Cardiac septum (tissue), 1 donor: ENCODE measurements at places on chromosomes 12 and 14. TPM values are rescaled to one million over a fixed set of nuclear protein-coding genes. Genes with fewer than 3 reads are reported as not detected.
A peak's percentile ranks its signal among the peaks of the same experiment; 100 is the strongest.

DNA sequence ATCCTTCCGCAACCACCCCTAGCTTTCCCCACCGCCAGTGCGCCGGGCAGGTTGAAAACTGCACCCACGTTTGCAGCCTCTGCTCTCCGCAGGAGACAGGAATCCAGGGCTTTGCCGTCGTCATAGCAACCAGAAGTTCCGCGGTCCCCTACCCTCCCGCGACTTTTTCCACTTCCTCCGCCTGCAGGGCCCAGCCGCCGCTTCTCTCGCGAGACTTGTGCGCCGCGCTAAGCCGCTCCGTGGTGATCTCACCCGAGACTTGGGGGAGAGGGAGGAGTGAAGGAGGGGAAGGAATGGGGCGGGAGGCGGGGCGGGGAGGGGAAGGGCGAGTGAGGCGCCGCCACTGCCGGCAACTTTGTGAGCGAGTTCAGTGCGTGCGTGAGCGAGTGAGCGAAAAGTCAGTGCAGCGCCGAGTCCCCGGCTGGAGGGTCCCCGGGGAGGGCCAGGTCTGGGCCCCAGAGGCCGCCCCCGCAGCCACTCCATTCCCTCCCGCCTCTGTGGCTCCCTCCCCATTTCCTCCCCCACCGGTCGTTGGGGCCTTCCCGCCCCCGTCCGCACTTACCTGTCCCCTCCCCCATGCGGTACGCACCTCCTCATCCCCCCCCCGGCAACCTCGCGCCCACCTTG is 413.0 kb downstream of the PCNX1 start:
- DNase-seq: peak; percentile 99

GRCh38 chr12:94308612-94309011 is 151.1 kb downstream of the CEP83 start:
- DNase-seq: no peak

DNA sequence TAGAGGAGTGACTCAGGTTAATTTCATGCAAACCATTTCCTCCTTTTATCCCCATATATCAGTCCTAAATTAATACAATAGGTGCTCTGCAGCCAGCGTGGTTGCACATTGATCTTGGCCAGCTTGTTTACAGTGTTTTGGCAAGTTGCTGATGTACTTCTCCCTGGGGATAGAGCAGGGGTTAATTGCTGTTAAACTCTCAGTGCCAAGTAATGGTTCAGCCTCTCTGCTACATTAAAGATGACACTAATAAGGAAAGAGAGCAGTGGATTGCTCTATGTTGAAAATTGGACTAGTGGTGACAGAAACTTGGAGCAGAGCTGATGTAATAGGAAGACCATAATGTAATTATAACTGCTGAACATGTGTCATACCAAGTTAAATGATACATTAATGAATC is 717.5 kb downstream of the RERGL start:
- DNase-seq: no peak

DNA sequence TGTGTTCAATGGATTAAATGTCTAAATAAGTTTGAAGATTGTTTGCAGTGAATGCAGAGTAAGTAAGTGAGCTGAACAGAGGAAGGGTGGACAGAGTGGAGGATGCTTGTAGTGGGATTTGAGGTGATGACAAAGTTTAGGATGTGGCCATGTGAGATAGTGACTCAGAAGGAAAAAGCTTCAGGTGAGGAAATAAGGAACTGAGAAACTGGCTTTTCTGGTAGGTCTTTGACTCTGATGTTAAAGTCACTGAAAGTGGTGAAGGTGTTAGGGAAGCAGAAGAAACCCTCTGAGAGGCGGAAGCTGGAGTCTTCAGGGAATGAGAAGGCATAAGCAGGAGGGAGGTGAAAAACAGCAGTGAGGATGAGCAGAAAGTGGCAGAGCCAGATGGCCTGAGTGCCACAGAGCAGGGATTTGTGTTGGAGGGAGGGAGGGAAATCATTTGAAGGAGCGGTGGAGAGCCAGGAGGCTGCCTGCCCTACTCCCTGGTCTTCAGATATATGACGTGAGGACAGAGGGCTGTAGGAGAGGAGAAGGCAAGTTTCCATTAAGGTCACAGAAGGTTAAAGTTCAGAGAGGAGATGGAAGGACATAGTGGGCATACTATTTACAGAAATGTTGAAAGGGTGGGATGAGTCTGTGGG is 24.8 kb downstream of the RGS6 start:
- no peak for DNase-seq

- no peak for DNase-seq
Observed at GRCh38 chr12:19129122-19129485, 429 bp upstream of the PLEKHA5 start.

DNA sequence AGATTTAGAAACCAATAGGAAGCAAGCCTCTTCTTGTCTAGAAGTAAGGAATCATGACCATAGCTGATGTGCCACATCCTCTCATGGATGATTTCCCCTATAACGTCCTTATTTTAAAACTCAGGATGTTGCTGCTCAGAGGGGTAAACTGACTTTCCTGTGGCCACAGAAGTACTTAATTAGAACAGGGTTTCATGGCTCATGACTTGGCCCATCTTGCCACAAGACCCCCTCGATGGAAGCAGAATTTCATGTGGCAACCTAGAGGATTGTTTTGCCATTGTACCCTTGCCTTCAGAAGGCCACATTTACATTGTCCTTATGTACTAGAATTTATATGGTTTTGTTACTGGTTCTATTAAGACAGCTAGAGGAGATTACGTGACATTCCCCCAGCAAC is 173.5 kb upstream of the PELI2 start:
- no peak for DNase-seq

DNA sequence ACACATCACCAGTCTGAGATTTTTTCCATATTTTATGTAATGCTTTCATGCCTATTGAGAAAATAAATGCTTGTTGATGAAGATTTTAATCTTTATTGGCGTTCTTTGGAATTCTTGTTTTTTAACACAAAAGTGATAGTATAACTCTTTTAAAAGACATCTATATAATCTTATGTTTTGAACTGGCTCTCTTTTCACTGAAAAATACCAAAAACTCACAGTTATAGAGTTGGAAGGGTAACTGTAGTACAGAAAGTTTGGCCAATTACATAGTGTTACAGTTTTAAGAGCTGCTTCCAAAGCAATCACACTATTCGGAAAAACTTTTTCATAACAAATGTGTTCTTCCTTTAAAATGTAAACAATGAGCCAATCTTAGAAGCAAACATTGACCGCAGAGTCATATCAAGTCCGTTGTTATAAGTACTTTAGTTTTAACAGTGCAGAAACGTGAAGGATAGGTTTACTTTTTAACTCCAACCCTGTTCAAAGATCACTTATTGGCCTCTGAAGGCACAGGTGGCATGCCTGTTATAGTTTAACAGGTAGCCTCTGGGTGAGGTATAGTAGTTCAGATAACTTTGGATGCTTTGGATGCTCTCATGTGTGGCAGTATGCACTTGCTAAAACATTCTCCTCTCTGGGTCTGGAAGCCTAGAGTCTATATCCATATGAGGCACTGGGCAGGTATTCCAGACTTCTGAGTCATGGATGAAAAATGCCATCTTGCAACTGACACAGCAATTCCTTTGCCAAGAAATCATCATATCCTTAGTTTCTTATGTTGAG is 12.1 kb upstream of the NTN4 start:
- no peak for DNase-seq

DNA sequence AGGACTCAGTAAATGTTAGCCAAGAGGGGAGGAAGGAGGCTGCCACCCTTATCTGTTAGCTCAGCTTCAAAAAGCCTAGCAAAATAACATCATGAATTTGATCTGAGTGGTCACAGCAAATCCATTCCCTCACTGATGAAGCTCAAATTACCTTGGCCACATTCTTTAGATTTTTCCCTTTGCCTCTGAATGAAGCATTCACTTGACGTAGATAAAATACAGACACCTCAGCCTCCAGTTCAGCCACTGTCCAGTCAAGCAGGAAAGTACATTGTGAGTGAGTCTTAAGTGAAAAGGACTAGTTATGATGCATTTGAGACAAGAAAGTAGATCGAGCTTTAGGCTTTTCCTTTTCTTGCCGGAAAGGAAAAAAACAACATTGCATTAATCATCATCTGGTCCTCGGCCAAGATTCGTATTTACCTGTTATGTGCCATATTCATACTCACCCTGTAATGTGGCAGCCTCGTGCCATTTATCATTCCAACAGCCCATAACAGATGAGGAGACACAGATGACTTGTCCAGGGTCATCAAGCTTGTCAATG is 146.5 kb downstream of the ETV6 start:
- DNase-seq: no peak

DNA sequence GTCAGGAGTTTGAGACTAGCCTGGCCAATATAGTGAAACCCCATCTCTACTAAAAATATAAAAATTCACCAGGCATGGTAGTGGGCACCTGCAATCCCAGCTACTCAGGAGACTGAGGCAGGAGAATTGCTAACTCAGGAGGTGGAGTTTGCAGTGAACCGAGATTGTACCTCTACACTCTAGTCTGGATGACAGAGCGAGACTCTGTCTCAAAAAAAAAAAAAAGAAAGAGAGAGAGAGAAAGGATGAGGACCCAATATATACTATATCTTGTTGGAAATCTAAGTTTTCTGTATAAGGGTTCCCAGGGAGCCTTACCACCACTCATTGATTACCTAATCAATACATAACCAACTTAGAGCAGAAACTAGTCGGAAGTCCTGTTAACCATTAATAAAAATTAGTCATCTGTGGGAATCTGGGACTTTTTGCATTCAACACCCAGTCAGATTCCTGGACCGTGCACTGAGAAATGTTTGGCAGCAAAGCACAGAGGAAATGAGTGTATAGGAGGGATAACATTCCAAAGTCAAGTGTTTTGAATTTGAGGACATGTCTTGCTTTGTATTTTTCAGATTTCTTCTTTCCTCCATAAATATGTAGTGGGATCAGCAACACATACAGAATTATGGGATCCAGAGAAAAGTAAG is 44.8 kb upstream of the NR2C1 start:
- DNase-seq: no peak

GRCh38 chr12:107990325-107990724 is 138.8 kb upstream of the WSCD2 start:
- DNase-seq: no peak

DNA sequence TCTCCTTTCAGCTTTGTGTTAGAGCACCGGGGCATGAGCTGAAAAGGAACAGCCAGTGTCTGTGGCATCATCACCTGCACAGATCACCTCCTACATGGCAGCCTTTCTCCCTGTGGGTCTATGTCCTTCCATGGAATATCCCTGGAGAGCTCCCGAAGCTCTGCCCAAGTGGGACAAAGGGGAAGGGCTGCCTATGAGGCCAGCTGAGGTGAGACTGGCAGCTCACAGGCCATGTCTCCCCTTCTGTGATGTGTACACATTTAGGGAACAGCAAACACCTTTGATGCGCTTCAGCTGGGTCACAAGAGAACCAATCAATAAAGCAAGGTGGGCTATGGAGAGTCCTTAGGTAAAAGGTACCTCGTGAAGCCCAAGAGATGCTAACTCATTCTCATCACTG is 4.1 kb downstream of the PROX2 start:
- no peak for DNase-seq

DNA sequence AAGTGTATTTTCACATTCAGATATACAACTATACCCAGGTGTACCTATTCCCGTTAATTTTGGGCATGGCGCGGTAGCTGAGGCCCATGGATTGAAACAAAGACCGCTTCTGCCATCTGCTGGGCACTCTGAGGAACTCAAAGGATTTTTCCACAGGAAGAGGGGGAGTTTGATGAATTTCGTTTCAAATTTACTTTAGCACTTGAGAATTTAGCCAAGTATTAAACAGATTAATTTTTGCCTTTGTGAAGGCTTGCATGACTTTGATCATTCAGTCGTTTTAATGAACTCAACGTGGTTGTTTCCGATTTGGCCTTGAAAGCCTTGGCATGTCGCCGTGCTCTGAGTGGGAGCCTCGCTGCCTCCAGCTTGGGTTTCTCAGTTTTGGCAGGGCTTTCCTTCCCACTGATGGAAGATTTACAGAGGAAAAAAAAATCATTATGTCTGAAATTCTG is 153.2 kb upstream of the DDHD1 start:
- no peak for DNase-seq

DNA sequence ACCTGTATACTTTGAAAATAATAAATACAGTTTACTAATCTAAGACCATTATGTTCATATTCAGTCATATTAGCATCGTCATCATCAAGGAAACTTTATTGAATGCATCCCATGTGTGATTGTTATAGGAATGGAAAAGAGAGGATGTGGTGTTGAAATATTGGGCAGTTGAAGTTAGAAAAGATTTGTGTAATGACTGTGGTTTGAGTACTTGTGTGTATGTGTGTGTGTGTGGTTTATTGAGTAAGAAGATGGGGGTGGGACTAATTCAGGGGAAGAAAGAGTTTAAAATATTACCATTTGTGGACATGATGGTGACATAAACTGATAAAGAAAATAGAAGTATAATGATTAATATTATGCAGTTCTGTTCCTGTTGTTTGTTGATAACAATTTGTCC is 238.7 kb upstream of the SEL1L start:
- DNase-seq: no peak

DNA sequence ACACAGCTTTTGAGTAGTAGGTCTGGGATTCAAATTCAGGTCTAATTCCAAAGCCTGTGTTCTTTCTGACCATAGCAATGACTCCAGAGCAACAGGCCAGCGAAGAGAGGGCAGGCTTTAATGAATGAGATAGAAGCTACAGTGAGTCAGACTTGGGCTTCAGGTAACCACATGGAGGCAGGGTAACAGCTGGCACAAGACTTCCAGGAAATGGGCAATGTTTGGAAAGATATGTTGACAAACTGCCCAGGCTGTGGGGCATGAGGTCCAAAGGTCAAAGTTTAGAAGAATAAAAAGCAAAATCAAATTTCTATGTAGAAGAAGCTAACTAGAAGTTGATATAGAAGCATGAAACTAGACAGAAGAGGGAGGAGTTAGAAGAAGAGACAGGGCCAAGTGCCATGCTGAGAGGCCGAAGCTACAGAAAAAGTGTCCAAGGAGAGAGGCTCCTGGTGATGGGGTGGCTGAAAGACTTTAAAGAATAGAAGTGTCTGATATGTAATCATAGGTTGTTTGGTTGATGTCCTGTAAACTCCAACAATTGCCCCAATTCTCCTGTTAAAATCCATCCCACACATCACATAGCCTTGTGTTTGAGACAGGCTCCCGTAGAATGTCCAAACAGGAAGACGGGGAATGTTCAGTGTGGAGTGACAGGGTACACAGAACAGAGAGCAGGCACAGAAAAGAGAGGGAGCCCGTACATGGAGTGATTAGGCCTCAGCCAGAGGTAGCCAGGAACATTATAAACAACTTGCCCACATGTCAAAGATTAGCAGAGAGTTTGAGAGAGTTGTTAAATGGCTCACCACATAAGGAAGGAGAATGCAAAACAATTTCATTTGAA is 384.7 kb downstream of the CCDC91 start:
- no peak for DNase-seq

The HOXC11 gene
- not detected for total RNA-seq

The OR4K13 gene
- not detected for total RNA-seq

The ZNF10 gene
- total RNA-seq: 8.0 TPM

The CTDSP2 gene
- 89.2 TPM for total RNA-seq

The SPIC gene
- total RNA-seq: not detected

The KLRC1 gene
- 0.16 TPM for total RNA-seq

The PROX2 gene
- not detected for total RNA-seq

The KRT75 gene
- not detected for total RNA-seq
